Activated CD8-positive, alpha-beta memory T cell treated with anti-CD3 and anti-CD28 coated beads for 48 hours (primary cell): ENCODE measurements at places on chromosomes 11 and 22.

DNA sequence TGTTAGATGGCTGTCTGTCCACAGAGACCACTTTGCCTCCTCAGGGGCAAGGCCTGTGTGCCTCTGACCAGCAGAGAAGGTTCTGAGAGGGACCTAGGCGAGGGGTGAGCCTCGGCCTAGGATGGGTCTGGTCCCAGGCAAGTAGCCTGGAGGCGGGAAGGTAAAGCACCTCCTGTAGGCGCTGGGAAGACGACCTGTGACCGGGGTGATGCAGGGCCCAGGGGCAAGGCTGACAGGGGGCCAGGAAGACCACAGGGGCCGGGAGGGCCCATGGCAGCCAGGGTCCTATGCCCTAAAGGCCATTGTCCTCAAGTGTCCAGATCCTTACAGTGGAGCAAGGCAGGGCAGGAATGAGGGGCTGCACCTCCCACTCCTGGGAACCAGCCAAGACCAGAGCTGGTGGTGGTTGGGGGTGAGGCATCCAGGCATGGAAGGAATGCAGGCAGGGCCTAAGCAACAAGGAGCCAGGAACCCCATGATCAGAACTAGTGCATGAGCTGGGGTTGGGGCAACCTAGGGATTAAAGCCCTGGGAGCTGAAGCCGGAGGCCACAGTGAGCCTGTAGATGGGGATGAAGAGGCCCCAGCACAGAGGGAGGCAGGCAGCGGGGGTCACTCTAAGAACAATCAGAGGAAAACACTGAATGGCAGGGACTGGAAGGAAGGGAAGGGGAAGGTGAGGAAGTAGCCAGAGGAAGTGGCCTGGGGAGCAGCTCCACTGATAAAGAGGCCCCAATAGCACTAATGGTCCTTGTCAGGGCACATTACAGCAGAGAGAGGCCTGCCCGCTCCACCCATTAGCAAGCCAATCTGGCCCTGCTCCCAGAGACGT, 32.9 kb upstream of the KLHL35 start:
- no peak for DNase-seq

DNA sequence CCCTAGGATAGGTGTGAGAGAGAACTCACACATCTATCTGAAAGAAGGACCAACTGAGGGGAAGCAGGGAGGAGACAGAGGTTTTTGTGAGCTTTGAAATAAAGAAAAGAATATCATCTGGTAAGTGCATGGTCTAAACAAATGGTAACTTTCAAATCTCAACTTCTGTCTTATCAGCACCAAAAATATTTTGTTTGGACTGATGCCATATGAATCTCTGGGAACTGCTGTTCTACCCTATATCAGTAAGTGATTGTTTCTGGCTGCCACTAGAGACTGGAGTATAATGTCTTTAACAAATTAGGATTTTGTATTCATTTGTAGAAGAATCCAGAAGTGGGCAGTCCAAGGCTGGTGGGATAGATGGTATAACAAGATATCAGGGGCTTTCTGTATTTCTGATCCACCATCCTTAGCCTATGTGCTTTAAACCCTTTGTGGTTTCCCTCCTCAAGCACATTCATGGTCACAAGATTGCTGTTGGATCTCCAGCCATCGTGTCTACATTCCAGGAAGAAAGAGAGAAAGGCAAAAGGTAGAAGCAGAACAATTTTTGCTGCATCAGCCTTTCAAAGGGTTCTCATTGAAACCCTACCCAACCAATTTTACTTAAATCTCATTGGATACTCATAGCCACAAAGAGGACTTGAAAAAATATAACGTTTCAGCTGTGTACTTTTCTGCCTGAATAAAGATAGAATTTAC, 4.7 kb downstream of the HEPHL1 start:
- no peak for DNase-seq

- DNase-seq: no peak
Measured at GRCh38 chr11:110491577-110492320, 62.0 kb downstream of the FDX1 start.

GRCh38 chr22:39278040-39278439, 33.3 kb upstream of the PDGFB start:
- DNase-seq: no peak

- no peak for DNase-seq
Measured at GRCh38 chr11:125944350-125945010, 1.4 kb upstream of the VSIG10L2 start.
